ENCODE measurements at places on chromosomes 2 and 18.

DNA sequence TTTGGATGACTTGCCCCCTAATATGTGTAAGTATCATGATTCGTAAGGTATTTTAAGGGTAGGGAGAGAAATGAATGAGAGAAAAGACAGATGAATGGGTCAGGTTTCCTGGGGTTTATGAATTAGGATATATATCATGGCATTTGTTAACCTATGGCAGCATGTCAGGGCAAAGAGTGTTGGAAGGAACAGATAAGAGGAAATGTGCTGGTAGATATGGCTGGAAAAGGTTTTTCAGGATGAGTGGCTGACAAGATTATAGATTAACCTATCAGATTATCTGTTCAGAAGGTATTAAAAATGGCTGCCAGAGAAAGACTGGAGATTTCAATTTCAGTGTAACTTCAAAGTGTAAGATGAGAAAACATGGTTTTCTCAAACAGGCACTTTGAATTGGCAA is 67.8 kb downstream of the SRBD1 start:
- DNase-seq = no peak

DNA sequence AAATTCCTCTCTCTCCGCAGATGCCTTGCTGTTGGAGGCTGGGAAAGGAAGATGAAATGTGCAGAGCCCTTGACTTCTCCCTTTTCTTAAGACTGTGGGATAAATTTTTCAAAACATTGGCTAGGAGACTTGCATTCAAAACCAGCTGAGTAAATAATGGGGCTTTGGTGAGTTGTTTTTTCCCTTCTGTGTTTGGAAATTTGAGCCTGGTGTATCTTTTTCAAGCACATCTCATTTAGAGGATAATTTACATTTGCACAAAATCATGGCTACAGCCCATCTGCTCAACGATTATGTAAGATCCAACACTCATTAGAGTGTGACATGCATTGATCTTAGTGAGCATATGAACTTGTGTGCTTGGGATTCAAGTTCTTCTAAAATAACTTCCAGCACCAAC is 112.1 kb upstream of the ATP8B1 start:
- DNase-seq = no peak

- DNase-seq = no peak
Measured at GRCh38 chr2:108607706-108608301, 73.5 kb downstream of the LIMS1 start.

DNA sequence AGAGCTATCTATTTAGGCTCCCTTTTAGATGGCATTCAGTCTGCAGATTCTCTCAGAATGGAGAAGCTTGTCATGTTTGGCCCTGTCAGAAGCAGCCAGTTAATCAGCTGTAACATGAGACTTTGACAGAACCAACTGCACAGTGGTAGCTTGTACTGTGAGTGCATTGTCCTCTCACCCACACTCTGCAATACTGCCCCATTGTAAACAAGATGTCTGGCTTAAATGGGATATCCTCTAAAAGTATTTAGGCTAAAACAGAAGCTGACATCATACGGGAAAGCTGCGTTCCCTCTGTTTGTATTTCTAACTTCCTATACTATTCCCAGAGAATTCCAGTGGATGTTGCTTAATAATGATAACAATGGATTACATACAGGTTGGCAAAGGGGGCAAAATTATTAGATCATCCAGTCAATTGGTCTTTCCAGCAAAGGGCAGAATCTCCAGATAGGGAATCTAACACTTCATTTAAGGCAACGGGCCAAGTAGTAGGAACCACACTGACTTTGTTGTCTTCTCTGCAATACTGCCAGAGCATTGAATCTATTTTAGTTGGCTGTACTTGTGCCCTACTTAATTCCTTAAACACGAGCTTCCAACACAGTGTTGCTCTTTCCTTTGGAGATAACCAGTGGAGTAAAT is 15.4 kb upstream of the STAT4 start:
- DNase-seq = no peak

- no peak for DNase-seq
Measured at GRCh38 chr2:47486841-47487497, 84.0 kb downstream of the MSH2 start.

DNA sequence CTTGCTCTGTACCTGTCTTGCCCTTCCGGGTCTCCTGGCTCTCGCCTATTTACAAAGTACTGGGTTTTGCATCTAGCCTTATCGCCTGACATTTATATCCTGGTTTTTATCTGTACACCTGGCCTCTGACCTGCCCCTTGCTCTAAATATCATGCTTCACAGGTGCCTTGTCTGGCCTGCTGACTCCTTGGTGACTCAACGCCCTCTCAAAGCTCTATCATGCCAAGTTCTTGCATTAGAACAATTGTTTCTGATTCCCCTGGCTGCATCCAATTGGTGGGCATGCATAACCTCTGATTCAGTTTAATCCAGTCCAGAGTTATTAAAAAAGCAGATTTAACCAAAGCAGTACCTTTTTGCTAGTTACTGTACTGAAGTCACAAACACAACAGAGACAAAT is 113.9 kb upstream of the CCDC68 start:
- DNase-seq = no peak

GRCh38 chr2:164773091-164773490 is 68.5 kb downstream of the COBLL1 start:
- DNase-seq = no peak

DNA sequence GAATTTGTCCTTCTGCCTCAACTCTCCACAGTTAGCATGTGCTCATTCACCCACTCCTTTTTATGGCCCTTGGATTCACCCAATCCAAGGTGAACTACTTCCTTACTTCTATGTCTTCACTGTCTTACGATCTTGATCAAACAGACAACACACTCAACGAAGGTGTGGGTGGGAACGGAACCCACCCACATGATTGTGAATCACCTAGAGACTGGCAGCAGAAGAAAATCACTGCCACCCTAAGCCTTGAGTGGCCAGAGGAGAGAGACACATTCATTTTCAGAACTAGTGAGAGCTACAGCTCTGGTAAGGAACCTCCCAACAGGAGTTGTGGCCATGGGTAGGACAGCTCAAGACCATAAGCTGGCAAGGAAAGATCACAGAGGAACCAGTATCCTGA is 194.3 kb downstream of the PLCL1 start:
- DNase-seq = no peak

DNA sequence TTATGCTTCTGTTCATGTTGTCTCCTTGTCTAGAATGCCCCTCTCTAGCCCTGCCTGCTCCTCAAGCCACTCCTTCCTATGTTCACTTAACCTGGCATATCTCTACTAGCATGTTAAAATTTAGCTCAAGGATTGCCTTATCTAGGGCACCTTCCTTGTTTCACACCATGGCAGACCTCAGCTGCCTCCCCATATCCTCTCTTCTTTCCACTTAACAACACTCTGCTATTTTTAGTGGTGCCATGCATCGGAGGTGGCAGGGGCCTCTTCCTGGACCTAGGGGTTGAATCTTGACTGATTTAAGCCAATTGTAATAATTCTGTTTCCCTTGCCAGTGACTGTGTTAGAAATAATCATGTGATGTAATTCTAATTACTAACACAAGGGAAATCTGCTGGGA is 36.9 kb upstream of the FAM98A start:
- no peak for DNase-seq

DNA sequence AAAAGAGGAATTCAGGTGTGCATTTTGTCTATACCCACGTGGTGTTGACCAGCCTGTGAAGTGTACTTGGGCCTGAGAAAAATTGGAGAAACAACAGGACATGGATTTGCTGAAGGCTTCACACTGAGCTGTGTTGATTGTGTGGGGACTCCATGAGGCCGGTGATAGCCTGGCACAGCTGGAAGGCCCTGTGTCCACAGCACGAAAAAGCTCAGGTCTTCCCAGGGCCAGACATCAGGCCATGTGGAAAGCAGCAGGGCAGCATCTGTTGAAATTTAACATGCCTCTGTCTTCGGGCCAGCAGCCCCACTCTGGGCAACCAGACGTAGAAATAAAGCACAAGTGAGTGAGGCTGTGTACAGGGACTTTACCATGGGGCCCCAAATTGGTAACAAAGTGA is 84.1 kb downstream of the HS6ST1 start:
- DNase-seq = no peak

Data from stimulated activated CD8-positive, alpha-beta memory T cell treated with anti-CD3 and anti-CD28 coated beads, Interleukin-7, amount 100 ng/mL, for 1 hour (primary cell).